ENCODE measurements at places on chromosomes 7 and 10.

DNA sequence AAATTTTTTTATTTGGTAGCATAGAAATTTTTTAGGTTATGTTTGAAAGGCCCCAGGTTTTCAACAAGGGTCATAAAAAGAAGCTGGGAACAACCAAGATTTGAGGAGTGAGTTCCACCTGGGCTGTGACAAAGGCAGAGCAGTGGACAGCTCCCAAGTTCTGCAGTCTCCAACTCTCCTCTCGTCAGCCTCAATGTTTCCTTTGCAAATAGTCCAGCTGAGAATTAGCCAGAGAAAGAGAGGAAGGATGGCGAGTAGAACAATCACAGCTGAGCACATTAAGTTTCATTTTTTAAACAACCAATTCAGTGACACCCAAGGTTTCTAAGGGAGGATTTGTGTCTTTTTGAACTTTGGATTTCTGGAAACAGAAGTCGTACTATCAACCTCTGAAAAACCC, 143.2 kb downstream of the NRCAM start:
- DNase-seq: no peak

DNA sequence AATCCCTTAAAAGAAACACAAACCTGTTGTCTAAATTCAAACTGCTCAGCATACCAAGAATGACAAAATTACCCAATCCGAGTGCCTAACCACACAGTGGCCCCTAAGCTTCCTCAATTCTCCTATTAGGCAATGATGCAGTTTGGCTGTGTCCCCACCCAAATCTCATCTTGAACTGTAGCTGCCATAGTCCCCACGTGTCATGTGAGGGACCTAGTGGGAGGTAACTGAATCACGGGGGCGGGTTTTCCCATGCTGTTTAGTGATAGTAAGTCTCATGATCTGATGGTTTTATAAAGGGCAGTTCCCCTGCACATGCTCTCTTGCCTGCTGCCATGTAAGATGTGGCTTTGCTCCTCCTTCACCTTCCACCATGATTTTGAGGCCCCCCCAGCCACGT, 21.9 kb downstream of the PSAP start:
- no peak for DNase-seq

DNA sequence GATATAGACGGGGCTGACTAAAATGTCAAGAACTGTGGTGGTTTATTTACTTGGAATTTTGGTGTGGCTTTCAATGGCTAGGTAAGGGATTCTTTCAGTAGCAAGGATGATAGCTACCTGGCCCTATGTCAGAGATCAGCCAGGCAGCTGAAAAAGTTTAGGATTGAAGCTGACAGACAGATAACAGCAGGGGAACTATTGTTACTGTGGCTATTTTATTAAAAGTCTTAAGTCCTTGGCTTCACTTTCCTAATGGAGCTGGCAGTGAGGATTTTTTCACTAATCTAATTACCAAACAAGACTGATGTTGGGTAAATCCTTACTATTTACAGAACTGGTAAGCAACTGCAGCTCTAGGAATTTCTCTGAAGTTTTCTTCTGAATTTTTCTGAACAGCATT, 72.4 kb upstream of the ANLN start:
- no peak for DNase-seq

GRCh38 chr7:104017001-104017400, 27.5 kb upstream of the RELN start:
- DNase-seq: no peak

GRCh38 chr7:151434549-151434948, 5.4 kb downstream of the CRYGN start:
- no peak for DNase-seq

GRCh38 chr7:117086788-117087187, 133.5 kb downstream of the ST7 start:
- no peak for DNase-seq

DNA sequence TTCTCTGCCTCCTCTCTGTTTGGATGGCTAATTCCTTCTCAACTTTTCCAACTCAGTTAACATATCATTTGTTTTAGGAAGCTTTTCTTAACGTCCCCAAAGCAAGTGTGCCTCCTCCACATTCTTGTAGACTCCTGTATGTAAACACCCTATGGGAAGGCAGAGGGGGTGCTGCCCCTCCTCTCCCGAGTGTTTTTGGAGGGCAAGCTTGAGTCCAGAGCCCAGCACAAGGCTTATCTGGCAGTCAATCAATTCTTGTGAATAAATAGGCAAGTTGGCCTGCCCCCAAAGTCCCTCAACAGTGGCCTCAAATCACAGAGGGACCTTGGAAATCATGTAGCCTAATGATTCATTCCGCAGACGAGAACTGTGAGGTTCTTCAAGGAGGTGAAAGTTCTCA, 305.6 kb downstream of the RPS24 start:
- no peak for DNase-seq

GRCh38 chr10:13087986-13088618, 11.9 kb upstream of the OPTN start:
- DNase-seq: no peak

- no peak for DNase-seq
These were observed at the start of gene TMEM273 for GRCh38 chr10:49187950-49188761. TMEM273 (minus strand) TSS chr10:49188391; CDS start chr10:49188336, 55 bp downstream.

DNA sequence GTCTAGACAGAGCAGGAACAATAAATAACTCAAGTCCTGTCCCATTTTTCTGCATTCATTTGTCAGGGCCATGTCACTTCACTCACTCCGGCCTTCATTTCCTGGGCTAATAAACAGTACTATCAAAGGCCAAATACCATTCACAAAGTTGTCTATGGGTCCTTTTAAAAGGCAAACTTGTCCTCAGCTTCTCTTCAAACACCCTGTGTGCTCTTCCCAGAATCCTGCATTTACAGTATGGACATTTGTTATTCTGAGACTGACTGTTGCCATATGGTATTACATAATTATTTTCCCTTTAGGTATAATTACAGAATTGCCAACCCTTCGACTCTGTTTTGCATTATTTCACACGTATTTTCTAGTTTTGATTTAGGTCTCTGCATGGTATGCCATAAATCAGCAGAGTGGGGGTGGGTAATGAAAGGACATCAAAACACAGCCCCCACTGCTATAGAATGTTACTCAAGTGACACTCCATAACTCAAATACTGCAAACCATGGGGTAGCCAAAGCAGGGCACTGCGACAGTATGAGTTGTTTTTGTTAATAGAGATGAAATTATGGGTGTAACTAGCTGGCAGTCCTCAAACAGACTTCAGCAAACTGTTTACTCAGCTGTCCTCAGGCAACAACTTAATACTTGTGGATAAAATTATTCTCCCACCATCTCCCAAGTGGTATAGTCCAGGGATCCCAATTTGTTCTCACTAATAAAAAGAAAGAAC, 183.7 kb downstream of the TRIL start:
- peak; percentile 98 for DNase-seq

- DNase-seq: no peak
These were observed 87.4 kb upstream of the WAC start for GRCh38 chr10:28445516-28445915.

- DNase-seq: peak; percentile 67
These were observed 2.6 kb downstream of the STK31 start for GRCh38 chr7:23712368-23713284.

GRCh38 chr10:1374511-1375345, 318.5 kb downstream of the WDR37 start:
- no peak for DNase-seq

DNA sequence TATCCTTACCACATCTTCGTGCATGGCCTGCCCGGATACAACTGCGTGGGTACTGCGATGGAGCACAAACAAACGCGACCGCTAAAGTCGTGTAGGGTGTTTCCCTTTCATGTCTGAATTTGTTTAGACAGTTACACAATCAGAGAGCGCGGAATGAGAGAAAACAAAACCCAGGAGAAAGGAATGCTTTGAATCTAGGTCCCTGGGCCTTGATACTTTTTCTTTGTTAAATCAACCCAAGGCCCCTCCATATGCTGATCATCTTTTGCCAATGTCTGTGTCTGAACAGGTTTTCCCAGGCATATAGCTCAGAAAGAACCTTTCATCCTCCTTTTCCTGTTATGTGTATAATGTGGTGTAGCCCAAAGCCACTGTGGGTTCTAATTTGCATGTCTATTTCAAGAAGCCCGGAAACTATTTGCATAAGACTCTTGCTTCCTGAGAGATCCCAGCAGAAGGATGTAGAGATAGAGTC, 145.8 kb downstream of the FRMD4A start:
- no peak for DNase-seq

DNA sequence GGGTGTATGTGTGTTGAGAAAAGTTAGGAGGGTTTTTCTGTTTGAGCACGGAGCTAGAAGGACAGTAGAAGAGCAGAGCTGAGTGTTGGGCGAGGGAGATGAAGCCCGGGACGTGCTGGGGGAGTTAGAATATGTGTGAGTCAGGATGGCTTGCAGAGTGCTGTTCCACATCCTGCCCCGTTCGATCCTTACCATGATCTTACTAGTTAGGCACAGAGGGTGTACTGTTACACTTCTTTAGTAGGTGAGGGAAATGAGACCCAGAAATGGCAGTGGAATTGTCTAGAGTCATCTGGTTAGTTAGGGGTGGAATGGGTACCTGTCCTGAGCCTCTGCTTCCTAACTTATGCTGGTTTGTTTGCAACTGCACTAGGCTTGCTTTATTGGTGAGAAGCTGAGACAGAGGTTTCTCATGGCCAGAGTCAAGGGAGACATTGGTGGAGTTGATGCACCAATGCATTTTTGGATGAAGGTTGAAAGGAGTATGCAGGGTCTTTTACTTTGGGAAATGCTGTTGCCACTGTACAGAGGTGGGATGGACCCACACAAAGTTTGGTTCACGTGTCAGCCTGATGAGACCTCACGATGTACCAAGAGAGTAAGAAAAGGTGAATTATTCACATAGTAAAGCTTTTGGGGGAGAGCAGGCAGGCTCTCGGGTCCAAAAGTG, 42.4 kb downstream of the CCNY start:
- no peak for DNase-seq
